A549 treated with GW870086 at 1 μM for 4 hours (cell line): ENCODE measurements at places on chromosomes 3 and 15. TPM values are rescaled to one million over a fixed set of nuclear protein-coding genes. Genes with fewer than 3 reads are reported as not detected.

Gene CHRD
- 0.20 to 0.65 TPM (median 0.34 TPM) in 5 replicates for total RNA-seq

Gene SLC28A1
- not detected in 5 replicates for total RNA-seq

Gene PLA2G4D
- 0.03 TPM in 1 of 5 replicates, not detected in the others for total RNA-seq

Gene CCDC54
- not detected in 5 replicates for total RNA-seq

Gene TRH
- not detected in 5 replicates for total RNA-seq
